Activated T-helper 2 cell treated with anti-CD3 and anti-CD28 coated beads, Interferon-gamma antibody, Interleukin-2, Interleukin-4, amounts not matched to agents 10 μg/mL and 5 μg/mL and 100 μg/mL, durations not matched to agents 14 hours and 24 hours and 36 hours (primary cell): ENCODE measurements at places on chromosomes 1 and 21.
A peak's percentile ranks its signal among the peaks of the same experiment; 100 is the strongest.

GRCh38 chr1:201447903-201448871 lies 20.8 kb downstream of the PHLDA3 start:
- peak; percentile 45 for DNase-seq

DNA sequence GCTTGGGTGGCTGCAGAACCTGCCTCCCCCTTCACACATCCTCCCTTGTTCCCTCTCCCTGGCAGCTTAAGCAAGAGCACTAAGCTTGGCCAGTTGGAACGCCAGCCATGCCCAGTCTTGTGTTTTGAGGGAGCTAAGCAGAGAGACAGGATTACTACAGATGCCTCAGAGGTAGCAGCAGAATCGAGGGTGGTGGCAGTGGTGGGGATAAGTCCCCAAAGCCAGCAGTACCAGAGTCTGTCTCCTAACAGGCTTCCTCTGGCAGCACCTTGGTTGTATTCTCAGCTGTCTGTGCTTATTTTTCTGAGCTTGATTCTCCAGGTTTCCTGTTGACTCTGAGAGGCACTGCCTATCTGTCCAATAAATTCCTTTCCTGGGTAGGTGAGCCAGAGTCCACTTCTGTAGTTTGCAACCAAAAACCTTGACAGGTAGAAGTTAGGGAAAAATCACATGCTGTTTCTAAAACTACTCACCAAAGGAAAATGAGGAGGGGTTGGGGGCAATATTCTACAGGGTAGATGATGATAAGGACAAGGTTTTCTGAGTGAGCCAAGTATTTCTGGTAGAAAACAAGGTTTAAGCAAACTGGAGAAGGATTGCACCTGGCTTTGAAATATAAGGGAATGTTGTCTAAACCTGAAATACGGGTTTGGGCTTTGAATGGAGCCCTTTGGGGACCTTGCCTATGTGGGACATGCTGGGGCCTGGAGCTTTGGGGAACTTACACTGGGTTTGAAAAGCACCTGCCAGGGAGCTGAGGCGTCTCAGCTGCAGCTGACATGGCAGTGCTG lies 100.8 kb downstream of the PBX1 start:
- DNase-seq: no peak

DNA sequence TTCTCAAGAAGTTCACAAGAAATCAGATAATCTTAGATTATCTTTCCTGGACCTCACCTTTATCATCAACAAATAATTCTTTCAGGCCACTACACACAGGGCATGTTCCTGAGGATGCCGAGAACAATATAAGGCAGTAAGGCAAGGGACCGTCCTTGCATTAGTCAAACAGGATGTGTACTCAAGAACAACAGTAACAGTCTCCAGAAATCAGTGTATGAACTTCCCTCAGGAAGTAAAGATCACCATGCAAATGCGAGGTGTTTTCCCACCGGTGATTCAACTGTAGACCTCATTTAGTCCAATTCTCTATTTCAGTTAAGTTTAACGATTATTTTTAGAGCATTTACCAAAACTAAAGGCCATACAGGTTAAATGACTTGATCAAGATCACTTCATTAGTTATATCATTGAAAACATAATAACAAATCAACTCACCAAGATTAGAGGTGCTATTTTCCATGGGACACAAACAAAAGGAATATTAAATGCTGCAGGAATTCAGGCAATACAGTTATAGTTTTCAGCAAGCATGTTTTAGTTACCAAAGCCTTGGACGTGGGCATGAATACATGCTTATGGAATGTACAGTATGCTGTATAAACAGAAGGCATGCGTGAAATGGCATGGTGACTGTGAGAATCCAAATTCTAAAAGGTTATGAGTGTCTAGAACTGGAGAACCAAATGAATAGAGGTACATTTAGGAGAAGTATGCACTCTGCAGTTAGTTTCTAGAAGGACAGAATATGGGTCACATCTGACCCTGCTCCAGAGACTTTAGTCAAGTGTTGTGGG lies 145.2 kb downstream of the TNR start:
- no peak for DNase-seq

DNA sequence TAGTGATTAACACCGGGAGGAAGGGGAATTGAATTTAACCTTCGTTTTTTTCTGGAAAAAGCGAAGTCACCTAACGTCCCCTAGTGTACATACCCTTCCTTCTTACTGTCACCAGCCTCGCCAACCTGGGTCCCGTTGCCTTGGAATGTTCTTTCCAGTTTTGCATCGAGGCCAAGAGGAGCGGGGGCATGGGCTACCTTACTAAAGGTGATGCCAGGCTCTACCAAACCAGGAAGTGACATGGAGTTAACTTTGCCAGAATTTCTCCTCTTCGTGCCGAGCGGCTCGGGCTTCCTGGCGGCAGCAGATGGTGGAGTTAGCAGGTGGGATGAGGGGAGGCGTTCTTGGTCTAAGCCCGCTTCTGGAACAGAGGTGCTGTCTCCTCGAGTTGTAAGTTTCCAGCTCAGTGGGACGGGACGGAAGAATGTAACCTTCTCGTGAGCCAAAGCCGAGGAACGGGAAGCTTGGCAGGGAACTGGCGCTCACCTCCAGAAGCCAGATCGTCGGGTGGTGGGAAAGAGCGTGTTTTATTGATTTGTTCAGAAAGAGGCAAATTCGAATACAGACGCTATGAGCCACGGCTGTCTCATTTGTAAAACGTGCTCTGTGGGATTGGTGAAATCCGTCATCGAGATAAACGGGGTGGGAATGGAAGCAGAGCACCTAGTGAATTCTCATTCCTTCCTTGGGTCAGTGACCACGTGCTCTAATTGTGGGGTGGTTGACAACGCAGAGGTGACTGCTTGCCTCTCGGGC lies 486 bp downstream of the NIPAL3 start:
- no peak for DNase-seq

DNA sequence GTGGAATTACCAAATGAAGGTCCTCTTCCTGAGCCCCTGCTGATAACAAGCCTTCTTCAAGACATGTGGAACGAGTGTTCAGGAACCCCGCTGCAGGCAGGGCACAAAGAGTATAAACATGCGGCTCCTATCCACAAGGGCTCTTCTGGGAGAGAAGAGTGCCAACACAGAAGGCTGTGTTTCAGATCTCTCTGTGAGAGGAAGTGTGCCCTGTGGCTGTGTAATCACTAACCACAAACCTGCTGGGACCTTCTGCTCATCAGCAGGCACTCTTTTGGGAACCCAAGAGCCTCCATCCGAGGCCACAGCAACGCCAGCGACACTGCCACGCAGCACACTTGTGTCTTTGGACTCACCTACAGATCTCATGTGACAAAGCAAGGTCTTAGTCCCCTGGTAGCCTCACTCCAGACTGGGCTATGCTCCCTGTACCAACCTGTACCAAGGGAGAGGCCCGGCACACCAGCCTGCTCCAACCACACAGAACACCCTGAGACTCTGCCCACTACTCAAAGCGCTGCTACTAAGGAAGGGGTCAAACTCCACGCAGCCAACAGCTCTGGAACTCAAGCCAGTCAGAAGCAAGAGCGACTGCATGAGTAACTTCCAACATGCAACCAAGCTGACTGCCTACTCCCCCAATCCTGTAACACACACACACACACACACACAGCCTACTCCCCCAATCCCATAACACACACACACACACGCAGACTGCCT lies 7.8 kb downstream of the PTTG1IP start:
- no peak for DNase-seq
